ENCODE measurements at places on chromosomes 5 and 9.

DNA sequence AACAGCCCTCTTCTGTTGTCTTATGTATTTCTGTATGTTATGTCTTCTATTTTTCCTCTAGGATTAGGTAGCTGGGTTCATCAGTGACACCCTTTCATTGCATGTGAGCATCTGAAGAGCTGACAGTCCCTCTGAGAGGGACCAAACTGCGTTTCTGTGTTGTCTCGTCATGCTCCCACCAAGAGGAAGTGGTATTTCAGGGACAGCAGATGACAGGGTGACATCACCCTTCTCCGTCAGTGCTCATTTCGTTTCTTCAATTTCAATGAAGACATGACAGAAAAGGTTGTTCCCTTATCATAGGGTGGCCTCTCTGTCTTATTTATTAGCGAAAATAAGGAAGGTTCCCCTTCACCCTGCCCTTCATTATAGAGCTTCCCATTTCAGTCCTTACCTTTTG lies 225.9 kb upstream of the NR4A3 start:
- DNase-seq, result no peak

GRCh38 chr5:142743592-142744441 lies 26.4 kb upstream of the ARHGAP26 start:
- no peak for DNase-seq

- no peak for DNase-seq
Measured at GRCh38 chr9:79054500-79054899, 517.3 kb upstream of the TLE4 start.

DNA sequence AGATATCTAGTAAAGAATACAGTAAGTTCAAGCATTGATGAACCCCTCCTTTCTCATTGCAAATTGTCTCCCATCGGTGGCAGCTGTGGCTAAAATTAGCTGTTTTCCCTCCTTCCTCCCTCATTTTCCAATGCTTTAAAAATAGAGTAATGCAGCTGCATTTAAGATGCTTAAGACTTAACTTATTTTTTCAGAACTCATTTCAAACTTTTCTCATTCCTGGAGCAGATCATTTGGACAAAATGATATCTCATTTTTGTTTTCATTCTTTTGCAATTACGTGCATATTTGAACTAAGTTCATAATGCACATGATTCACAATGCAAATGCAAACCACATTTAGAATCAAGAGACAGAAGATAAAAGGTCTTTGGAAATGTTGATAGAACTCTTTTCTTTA lies 14.6 kb downstream of the HSPB3 start:
- DNase-seq, result no peak

GRCh38 chr9:130287736-130288135 lies 22.2 kb downstream of the HMCN2 start:
- DNase-seq, result no peak

- no peak for DNase-seq
Measured at GRCh38 chr5:145975361-145976066, 39.1 kb downstream of the SH3RF2 start.

- DNase-seq, result no peak
Measured at GRCh38 chr5:160618286-160618685, 196.6 kb downstream of the PTTG1 start.

GRCh38 chr5:135891268-135891667 lies 4.4 kb downstream of the IL9 start:
- no peak for DNase-seq

DNA sequence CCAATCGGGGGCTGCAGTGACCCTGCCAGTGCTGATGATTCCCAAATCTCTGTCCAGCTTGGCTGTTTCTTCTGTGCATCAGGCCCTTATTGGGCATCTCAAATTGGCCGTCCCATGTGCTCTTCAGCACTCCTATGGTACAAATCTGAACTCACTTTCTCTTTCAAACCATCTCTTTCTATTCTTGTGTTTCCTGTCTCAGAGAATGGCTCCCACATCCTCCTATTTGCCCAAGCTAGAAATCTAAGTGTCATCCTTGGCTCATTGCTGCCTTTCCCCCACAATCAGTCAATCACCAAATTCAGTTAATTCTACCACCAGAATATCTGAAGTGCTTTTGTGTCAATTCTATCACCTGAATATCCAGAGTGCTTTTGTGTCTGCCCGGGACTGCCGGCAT lies 336.6 kb downstream of the CWC27 start:
- no peak for DNase-seq

- no peak for DNase-seq
Measured at GRCh38 chr9:29176231-29176630, 1603.0 kb upstream of the C9orf72 start.

GRCh38 chr5:96610747-96611146 lies 51.4 kb upstream of the CAST start:
- no peak for DNase-seq

GRCh38 chr5:54146916-54147315 lies 163.5 kb downstream of the ARL15 start:
- DNase-seq, result no peak

DNA sequence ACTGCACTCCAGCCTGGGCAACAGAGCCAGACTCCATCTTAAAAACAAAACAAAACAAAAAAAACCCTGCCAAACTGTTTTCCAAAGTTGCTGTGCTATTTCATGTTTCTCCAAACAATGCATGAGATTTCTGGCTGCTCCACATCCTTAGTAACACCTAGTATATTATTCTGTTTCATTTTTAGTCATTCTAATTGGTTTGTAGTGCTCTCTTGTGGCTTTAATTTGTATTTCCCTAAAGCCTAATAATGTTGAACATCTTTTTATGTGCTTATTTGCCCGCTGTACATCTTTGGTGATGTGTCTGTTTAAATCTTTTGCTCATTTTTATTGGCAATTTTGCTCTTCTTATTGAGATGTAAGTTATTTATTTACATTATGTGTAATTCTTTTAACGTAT lies 18.4 kb upstream of the TTC1 start:
- no peak for DNase-seq

DNA sequence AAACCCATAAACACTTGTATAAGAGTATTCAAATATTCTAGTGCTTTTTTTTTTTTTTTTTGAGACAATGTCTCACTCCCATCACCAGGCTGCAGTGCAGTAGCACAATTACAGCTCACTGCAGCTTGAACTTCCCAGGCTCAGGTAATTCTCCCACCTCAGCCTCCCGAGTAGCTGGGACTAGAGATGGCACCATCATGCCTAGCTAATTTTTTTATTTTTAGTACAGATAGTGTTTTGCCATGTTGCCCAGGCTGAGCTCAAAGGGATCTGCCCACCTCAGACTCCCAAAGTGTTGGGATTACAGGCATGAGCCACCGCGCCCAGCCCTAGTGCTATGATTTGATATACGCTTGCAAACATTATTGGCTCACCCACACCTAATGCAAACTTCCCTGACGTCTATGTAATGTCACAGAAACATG lies 11.8 kb downstream of the IL6ST start:
- DNase-seq, result no peak

- DNase-seq, result no peak
Measured at GRCh38 chr5:174457141-174457678, 267.2 kb upstream of the MSX2 start.

DNA sequence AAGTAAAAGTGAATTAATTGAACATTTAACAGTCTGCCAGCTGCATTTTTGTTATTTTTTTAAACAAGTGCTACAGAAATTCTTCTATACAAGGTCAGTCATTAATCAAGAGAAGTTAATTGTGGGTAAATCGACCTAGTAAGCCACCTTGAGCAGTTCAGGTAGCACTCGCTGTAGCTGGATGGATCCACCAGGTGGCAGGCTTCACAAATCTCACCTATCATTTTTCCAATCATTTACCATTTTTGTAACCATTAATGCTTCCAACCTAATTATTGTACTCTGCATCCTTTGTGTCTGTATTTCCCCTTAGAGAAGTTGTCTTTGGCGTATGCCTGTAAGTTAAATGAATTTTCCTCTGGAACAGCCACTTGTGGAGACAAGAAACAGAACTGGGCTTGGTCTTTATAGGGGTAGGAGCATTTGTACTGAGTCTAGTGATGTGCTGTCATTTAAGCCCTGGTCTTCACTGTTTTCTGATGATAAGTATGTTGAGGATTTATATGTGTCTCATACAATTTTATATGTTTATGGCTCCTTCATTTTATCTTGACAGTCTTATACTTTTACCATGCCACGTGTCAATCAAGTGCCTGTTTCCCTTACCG lies 39.5 kb downstream of the CD180 start:
- no peak for DNase-seq

DNA sequence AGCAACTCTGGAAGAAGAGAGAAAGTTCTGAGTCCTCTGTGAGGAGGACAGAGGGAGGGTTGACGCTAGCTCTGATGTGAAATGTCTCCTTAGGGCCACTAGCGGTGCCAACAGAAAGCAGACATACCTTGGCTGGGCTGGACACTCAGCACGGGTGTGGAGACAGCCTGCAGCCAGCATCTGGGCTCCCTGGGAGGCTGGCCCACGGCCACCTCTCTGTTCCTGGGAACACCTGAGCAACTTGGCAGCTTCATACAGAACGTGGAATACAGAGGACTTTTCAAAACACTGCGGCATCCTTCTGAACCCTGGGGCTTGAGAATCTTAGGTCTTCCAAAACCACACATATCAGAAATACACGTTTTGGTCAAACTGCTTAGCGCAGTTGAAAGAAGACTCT lies 269.1 kb downstream of the FSTL4 start:
- DNase-seq, result no peak

DNA sequence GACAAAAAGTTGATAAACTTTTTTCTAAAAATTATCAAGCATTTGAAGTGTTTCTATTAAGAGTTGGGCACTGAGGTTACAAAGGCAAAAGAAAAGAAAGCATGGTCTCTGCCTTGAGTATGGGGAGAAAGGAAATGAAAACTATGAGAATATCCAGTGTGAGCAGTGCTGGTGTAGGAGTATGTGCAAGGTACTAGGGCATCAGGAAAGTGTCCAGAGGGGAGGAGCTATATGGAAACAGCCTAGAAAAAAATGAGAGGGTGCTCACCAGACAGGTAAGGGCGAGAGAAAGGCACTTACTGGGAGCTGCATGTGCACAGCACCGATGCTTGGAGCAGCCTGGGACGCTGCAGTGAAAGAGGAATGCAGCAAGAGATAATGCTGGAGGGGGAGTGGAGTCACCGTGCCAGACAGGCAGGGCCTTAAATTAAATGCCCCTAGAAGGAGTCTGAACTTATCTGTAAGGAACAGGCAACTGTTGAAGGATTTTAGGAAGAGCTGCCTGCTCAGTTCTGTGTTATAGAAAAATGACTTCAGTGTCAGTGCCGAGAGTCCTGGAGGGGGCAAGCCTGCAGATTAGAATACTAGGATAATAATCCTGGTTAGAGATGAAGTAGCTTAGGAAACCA lies 14.0 kb downstream of the MCC start:
- no peak for DNase-seq

DNA sequence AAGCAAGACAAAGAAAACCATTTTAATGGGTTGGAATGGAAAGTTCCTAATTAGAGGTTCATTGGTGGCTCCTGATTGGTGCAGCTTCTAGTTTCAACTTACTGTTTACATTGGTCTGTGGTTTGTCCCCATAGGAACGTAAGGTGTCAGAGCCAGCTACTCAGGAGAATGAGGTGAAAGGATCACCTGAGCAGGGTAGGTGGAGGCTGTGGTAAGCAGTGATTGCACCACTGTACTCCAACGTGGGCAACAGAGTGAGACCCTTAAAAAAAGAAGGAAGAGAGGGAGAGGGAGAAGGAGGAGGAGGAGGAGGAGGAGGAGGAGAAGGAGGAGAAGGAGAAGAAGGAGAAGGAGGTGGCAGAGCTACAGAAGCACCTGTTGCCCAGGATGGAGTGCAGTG lies 30.4 kb downstream of the KCNIP1 start:
- no peak for DNase-seq

DNA sequence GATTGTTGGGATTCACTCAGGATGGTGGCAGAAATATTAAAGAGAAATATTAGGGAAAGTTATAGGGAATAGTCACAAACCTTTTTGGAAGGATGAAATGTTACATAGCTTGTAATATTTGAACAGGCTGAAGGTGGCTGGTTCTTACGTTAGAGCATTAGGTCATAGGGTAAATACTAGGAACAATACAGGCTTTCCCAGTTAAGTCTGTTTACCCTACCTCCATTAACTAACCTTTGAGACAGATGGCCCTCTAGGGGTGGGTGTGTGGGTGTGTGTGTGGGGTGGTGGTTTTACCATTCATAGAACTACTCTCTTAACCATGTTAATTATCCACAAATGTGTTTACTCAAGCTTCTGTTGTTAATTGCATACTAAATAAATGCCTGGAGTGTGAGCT lies 94.3 kb upstream of the STK32A start:
- no peak for DNase-seq

DNA sequence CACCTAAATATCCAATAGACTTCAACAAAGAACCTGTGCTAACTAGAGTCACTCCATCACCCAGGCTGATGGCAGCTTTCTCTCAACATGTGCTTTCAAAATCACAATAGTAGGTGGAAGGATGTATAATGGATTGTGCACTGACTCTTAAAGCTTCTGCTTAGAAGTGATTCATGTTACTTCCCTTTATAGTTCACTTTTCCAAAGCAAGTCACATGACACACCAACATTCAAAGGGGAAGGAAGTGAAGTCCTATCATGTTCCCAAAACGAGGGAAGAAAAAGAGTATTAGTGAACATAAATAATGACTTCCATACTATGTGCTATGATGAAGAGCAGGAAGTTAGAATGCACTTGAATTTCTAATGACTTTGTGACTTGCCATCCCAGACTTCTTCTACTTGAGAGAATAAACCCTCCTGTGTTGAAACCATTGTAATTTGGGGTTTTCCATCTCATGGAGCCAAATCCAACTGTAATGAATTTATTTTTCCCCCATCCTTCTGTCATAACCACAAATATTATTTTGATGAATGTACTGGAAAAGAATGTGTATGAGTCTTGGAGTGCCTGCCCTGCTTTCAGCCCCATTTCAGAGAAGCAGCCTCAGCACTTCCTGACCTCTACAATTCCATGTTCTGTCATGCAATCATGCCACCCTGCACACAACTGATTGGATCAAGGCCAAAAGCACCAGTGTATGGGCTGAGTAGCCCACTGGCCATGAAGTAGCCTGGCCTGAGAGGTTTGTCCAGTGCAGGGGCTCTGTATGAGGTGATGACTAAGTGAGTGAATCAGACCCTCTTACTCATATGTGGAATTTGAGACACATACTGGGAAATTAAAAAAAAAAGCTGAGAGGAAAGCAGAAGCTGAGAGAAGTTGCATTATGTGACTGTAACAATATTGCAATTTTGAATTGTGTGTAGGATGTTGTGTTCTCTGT lies 525.9 kb upstream of the CLINT1 start:
- no peak for DNase-seq

DNA sequence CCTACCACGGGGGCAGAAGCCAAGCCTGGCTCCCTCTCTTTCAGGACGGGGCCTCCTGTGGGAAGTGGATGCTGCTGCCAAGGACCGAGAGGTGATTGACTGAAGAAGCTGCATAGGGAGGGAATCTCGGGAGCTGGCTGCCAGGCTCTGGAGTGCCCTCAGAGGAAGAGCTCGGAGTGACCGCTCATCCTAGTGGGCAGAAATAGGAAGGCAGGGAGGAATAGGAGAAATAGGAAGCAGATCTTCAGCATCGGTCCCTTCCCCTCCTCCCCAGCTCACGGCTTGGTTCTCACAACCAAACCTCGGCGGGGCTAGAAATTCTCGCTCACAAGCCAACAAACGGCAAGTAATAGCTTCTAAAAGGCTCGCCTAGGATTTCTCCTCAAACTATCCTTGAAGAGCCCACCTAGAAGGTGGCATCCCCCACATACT lies 159.9 kb upstream of the RAI14 start:
- DNase-seq, result no peak
